ENCODE measurements at places on chromosomes 2 and 18.

- DNase-seq: no peak
Observed at GRCh38 chr2:232398293-232399034, 8.2 kb upstream of the ALPG start.

- DNase-seq: no peak
Observed at GRCh38 chr2:40421631-40422297, 30.1 kb downstream of the SLC8A1 start.

- no peak for DNase-seq
Observed at GRCh38 chr2:75462721-75463120, 98.0 kb downstream of the EVA1A start.

DNA sequence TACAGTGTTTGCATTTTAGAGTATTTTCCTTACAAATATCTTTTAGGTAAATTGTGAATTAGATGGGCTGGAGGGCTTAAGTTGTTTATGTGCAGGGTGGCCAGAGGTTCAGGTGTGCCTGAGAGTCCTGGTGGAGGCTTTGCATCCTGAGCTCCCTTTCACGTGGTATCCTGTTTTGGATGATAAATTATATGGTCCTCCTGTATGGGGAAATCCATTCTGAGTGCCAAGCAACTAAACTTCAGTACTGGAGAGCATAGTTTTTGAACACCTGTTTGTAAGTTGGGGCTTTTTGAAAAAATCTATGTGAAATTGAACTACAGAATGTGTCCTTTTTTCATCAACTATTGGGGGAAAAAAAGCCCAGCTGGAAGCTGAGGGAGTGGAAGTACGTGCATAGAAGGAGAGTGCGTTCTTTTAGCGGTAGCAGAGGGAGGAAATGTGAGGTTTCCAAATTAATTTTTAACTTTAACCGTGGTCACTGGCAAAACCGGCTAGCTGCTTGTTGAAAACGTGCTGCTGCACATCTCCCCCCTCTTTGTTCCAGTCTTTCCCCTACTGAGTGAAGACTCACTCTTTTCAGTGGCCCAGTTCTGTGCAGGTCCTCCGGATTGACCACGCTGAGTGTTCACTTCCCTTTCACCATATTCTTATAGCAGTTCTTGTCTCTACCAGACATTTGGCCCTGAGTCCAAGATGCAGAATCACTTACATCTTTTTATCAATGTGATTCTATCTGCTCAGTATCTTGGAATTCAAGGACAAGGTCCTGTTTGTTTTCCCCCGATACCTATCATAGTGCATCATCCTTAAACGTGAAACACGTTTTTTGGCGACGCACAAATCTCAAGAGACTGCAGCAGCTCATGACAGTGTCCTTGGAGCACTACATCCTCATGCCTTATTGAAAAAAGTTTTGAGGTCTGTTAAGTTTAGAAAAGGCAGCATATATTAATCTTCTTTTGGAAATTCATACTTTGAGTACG is 15.3 kb downstream of the CNOT11 start:
- peak; percentile 34 for DNase-seq

GRCh38 chr2:219537657-219538488 is 5.7 kb downstream of the CHPF start:
- DNase-seq: no peak

GRCh38 chr2:238077292-238077691 is 16.5 kb downstream of the SCLY start:
- DNase-seq: no peak

DNA sequence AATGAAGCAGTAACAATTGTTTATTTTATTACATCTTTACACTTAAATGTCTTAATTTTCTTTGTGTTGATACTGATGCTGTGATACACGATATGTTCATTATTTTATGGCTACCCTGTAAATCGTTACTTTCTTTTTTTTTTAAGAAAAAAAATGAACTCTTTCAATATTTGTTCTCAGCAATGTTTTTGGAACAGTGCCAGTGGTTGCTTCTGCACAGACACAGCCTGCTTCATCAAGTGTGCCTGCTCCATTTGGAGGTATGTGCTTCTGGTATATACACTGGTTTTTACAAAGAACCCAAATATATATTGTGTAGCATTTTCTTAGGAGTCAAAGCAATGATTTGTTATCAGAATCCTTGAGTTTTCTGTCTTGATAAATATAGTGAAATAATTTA is 62.2 kb upstream of the SCYGR2 start:
- DNase-seq: no peak

DNA sequence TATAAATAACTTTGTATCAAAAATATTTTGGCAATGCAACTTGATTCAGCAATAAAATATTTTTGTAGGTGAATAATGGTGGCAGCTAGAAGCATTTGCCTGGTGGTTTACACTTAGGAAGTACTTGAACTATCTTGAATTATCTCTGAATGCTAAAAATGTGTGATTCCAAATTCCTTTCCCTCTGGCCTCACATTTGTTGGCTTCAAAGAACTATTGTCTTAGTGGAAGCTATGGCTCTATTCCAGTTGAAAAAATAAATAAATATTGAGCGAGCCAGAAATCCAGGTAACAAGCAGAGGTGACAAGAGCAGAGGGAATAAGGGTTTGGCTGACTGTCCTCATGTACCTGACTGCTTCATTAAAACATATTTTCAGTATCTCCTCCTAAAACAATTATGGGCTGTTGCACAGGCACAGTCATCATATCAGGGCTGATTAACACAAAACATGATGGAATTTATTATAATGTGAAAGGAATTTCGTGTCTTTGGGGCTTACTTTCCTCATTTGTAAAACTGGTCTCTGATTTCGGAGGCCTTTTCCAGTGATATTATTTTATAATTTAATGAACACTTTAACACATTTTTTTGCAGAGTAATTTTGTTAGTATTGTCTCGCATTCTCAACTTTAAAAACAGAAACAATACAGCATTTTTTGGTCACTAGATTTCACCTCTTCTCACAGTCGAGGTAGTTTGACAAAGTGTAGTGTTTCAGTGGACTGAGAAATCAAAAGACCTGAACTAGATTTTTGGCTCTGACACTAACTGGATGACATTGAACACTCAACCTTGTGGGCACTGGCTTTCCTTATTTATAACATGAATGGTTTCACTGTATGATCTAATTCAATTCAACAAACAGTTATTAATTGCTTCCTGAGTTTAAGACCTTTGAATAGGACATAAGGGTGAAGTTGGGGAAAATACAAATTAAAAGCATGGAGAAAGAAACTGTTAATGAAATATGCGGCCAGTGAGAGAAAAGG is 7.8 kb upstream of the CAVIN2 start:
- no peak for DNase-seq

- DNase-seq: no peak
Observed at GRCh38 chr2:168460571-168460970, 4.5 kb downstream of the CERS6 start.

DNA sequence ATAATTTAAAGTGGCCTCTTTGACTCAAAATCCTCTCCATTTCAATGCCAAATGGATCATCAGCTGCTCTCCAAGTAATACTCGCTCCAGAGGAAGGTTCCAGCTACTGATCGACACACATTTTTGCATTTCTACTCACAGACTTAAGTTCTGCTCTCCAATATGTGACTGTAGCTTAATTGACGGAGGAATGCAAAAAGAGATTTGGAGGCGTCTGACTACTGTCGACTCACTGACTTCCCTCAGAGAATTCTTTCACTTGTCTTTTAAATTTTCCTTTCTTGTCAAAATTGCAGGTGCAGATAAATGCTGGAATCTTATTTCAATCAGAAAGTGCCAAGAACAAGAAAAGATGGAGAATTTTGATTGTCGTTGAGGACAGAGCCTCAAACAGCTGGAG is 84.1 kb upstream of the PAPOLG start:
- DNase-seq: no peak
